ENCODE measurements at places on chromosomes 2 and 18. TPM values are rescaled to one million over a fixed set of nuclear protein-coding genes. Genes with fewer than 3 reads are reported as not detected.

The ELAC1 gene
- total RNA-seq, result 5.7 TPM

The DDX18 gene
- total RNA-seq, result 40.0 TPM

The DES gene
- 7,366 TPM for total RNA-seq

The NPPC gene
- 1.9 TPM for total RNA-seq

The OSR1 gene
- 22.8 TPM for total RNA-seq

GRCh38 chr2:236545248-236545658 is 24.4 kb upstream of the ACKR3 start:
- H3K27me3 ChIP-seq, result no peaks in the 10 kb centered on the region
- DNase-seq, result no peak
- no peak overlapping the region for H3K4me3 ChIP-seq
- no peak overlapping the region for H3K27ac ChIP-seq

DNA sequence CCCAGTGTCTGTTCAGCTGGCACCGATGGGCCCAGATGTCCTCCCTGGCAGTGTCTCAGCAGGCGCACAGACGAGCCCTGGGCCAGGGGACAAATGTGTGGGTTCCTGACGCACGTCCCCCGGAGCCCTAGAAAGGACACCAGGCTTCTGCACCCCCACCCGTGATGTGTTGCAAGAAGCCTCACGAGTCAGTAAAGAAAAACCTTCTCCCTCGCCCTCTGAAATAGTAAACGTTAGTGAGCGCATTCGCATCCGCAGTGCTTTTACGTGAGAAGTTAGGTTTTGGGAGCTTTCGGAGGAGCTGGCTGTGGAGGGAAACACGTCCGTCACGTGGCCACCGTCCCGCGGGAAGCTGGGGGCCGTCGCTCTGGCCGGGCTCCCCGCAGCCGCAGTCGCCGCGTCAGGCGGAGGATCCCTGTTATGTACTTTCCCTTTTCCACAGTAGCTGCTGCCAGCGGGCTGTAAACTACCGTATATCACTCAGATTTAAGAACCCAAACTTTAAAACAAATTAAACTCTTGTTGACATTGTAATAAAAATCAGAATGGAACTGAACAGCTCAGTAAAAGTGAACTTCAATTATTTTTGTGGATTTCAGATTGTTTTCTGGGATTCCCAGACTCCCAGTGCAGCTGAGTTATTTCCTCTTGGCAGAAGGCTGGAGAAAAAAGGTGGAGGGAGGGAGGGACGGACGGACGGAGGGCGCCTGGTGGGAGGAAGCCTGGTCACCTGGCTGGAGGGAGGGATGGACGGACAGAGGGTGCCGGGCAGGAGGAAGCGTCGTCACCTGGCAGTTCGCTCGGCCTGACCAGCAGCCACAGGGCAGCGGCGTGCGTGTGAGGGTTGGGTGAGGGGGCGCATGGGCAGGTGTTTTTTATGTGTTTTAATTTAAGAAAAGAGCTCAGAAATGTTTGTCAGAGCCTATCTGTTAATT is 112.1 kb downstream of the NFATC1 start:
- peak; percentile 95 for DNase-seq
- H3K36me3 ChIP-seq, result peaks cover 13% of the 10 kb centered on the region
- H3K27ac ChIP-seq, result peak overlapping the region; percentile 88
- H3K4me3 ChIP-seq, result peak overlapping the region; percentile 39
- no peaks in the 10 kb centered on the region for H3K4me1 ChIP-seq

DNA sequence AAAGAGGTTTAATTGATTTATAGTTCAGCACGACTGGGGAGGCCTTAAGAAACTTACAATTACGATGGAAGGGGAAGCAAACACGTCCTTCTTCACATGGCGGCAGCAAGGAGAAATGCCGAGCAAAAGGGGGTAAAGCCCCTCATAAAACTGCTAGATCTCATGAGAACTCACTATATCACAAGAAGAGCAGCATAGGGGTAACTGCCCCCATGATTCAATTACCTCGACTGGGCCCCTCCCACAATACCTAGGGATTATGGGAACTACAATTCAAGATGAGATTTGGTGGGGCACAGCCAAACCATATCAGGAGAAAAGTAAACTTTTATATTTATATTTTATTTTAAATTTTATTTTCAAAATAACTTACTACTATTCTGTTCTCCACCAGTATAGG is 272.0 kb downstream of the MYCN start:
- no peaks in the 10 kb centered on the region for H3K36me3 ChIP-seq
- no peak overlapping the region for H3K27ac ChIP-seq
- no peak overlapping the region for H3K4me3 ChIP-seq
- H3K27me3 ChIP-seq, result no peaks in the 10 kb centered on the region
- no peak for DNase-seq

DNA sequence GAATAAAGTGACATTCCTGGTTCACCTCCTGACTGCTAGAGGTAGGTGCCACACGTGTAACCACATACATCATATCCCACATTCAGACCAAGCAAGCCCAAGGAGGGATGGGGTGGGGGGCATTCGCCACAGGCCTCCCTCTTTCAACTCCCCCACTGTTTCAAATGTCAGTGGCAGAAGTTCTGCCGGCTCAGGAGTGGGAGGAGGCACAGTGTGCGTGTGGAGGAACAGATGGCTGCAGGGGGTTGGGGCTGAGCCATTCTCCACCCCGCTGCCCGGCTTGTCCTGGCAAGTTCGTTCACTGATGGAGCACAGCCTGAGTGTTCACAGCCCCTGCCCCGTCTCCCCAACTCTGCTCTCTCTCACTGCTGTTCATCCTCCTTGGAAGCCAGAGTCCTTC is 75.4 kb upstream of the TANC1 start:
- no peaks in the 10 kb centered on the region for H3K36me3 ChIP-seq
- peaks cover 4% of the 10 kb centered on the region for H3K4me1 ChIP-seq
- no peaks in the 10 kb centered on the region for H3K27me3 ChIP-seq

- DNase-seq, result no peak
- H3K27me3 ChIP-seq, result no peaks in the 10 kb centered on the region
Measured at GRCh38 chr2:48137829-48138228, 231.5 kb upstream of the FBXO11 start.

DNA sequence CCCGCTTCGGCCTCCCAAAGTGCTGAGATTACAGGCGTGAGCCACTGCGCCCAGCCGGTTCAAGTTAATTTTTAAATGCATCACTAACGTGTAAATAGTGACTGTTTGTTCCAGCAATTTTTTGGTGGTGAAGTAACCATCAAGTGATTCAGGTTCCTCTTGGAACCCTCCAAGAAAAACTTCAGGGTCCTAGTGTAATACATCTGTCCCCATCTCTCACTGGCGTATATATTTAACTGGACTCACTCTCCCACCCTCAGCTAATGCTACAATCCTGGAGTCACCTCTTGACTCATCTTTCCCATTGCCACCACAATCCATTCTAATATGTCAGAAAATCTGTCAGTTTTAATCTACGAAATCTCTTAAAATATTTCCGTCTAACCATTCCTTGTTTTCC is 10.3 kb downstream of the SULT1C4 start:
- no peaks in the 10 kb centered on the region for H3K4me1 ChIP-seq
- DNase-seq, result no peak
- no peak overlapping the region for H3K4me3 ChIP-seq
- H3K27me3 ChIP-seq, result no peaks in the 10 kb centered on the region
- no peak overlapping the region for H3K27ac ChIP-seq

DNA sequence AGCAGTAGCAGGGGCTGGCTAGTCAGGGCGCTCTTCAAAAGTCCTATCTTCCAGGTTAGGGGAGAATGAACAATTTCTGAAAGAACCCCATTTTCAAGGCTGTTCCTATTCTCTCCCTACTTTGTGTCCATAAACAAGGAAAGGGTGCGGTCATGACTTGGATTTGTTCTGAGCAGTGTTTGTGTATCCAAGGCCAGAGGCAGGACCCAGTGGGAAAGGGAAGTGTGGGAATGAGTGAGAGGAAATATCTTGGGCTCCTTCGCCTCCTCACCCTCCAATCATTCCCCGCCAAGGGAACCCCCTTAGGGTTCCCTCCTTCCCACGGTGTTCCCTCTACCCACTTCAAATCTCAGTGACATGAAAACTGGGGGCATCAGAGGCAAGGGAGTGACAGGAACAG is 25.5 kb upstream of the SPTBN1 start:
- peaks cover 24% of the 10 kb centered on the region for H3K4me1 ChIP-seq
- H3K27me3 ChIP-seq, result no peaks in the 10 kb centered on the region
- H3K36me3 ChIP-seq, result no peaks in the 10 kb centered on the region
- no peak for DNase-seq
- H3K4me3 ChIP-seq, result no peak overlapping the region

- peak overlapping the region; percentile 20 for H3K27ac ChIP-seq
- H3K36me3 ChIP-seq, result no peaks in the 10 kb centered on the region
- H3K4me3 ChIP-seq, result no peak overlapping the region
- H3K4me1 ChIP-seq, result peaks cover 34% of the 10 kb centered on the region
Measured at GRCh38 chr18:79424008-79424565, 28.4 kb downstream of the NFATC1 start.

GRCh38 chr2:36395866-36396265 is 40.3 kb downstream of the CRIM1 start:
- no peak overlapping the region for H3K4me3 ChIP-seq
- DNase-seq, result no peak
- H3K27me3 ChIP-seq, result no peaks in the 10 kb centered on the region
- H3K36me3 ChIP-seq, result no peaks in the 10 kb centered on the region
- peaks cover 38% of the 10 kb centered on the region for H3K4me1 ChIP-seq
- peak overlapping the region; percentile 70 for H3K27ac ChIP-seq

GRCh38 chr18:73733806-73734314 is 413.8 kb downstream of the FBXO15 start:
- no peak for DNase-seq
- H3K27me3 ChIP-seq, result no peaks in the 10 kb centered on the region
- no peaks in the 10 kb centered on the region for H3K4me1 ChIP-seq
- no peak overlapping the region for H3K4me3 ChIP-seq
- no peaks in the 10 kb centered on the region for H3K36me3 ChIP-seq

GRCh38 chr2:85173909-85174308 is 40.7 kb downstream of the TCF7L1 start:
- no peak overlapping the region for H3K4me3 ChIP-seq
- peaks cover 14% of the 10 kb centered on the region for H3K4me1 ChIP-seq
- H3K36me3 ChIP-seq, result no peaks in the 10 kb centered on the region
- DNase-seq, result no peak
- H3K27me3 ChIP-seq, result no peaks in the 10 kb centered on the region

- DNase-seq, result no peak
- H3K4me3 ChIP-seq, result no peak overlapping the region
- H3K27me3 ChIP-seq, result no peaks in the 10 kb centered on the region
- H3K36me3 ChIP-seq, result no peaks in the 10 kb centered on the region
Measured at GRCh38 chr2:150465703-150466569, 21.5 kb downstream of the RND3 start.

- H3K36me3 ChIP-seq, result no peaks in the 10 kb centered on the region
- DNase-seq, result no peak
- H3K27ac ChIP-seq, result peak overlapping the region; percentile 60
- peaks cover 26% of the 10 kb centered on the region for H3K4me1 ChIP-seq
Measured at GRCh38 chr2:159053161-159054031, 85.0 kb downstream of the TANC1 start.
